Bronchial epithelial cell (primary cell): ENCODE measurements at places on chromosomes 2 and 18. TPM values are rescaled to one million over a fixed set of nuclear protein-coding genes. Genes with fewer than 3 reads are reported as not detected.
A peak's percentile ranks its signal among the peaks of the same experiment; 100 is the strongest.

DNA sequence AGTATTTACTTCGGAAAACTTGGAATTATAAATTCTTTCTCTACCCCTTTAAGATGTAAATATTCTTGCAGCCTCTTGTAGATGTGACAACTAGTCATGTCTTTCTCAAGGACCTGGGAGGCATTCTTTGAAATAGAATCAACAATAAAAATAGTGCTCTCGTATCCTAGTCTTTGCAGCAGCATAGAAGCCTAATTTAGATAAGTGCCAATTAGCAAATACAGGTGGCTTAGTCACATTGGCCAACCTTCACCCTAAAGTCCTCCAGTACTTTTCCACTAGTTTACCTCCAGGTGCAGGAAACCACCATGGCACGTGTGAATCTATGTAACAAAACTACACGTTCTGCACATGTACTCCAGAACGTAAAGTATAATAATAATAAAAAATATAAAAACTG lies 3.5 kb upstream of the ZSWIM2 start:
- DNase-seq = no peak

DNA sequence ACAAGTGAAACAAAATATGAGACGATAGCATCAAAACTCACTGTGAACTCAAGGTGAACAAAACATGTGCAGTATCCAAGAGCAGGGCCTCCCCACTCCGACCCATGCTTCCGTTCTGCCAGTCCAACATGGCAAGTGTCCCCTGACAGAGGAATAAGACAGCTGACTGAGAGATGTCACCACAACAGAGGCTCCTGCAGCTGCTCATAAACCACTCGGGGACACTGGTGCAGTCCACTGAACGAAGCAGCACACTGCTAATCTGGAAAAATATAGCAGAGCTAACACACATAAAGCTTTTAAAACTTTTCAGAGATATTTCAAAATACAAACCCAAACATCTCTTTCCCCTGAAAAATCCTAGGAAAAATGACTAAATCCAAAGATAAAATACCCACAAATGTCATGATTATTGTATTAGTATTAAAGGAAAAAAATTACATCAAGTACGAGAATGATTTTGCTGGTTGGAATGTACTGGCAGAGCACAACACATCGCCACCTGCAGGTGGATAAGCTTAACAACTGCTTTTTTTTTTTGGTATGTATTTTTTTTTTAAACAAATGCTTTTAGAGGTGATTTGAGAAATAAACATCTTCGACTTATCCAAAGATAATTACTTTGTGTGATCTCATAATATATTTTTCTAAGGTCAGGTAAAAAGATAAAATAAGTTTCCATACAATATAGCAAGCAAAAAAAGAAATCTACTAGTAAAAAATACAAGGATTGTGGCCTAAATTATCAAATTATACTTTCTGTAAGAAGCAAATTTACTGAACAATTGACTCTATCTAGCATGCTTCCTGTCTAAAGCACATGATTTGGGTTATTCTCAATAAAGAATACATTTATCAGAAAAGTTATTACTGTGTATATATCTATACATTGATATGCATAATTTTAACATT lies 18.6 kb downstream of the THADA start:
- DNase-seq = peak; percentile 66

CLIP4 gene
- total RNA-seq = 102 and 144 TPM in 2 replicates

GRCh38 chr2:182047544-182047943 lies 61.9 kb downstream of the PPP1R1C start:
- no peak for DNase-seq

GRCh38 chr2:28670856-28671255 lies 80.8 kb upstream of the PPP1CB start:
- DNase-seq = no peak

RAD51AP2 gene
- 0.13 TPM in 1 of 2 replicates, not detected in the other for total RNA-seq

- DNase-seq = no peak
Measured at GRCh38 chr18:54945576-54946125, 13.6 kb downstream of the CCDC68 start.

CDH20 gene
- total RNA-seq = not detected in 2 replicates

DNA sequence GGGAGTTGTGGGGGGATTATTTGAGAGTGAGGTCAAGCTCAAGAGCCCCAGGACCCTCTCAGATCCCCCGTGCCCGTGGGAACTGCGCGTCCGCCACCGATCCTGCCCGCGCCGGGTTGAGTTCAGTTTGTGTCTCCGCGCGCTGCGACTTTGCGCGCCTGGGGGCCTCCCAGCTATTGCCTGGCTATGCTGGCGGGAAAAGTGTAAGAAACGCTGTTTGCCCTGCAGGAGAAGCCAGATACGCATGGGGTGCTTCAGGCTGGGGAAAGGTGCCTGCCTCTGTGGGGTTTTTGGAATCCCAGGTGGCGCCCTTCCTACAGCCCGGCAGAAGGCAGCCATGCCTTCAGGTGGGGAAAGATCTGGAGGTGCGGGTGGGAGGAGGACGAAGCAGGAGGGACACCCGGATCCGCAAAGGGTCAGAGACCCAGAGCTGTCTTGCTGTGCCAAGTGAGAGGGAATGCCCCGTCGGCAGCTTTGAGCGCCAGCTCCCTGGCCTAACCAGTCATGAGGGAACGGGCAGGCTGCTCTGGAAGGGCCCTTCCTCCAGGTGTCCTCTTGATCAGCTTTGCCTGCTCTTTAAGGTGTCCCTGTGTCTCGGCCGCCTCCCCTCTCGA lies 22.5 kb downstream of the TEX44 start:
- DNase-seq = no peak
